ENCODE measurements at places on chromosomes 2 and 18.
A peak's percentile ranks its signal among the peaks of the same experiment; 100 is the strongest.

GRCh38 chr2:38131676-38132075 lies 55.7 kb upstream of the CYP1B1 start:
- no peak overlapping the region for H3K4me3 ChIP-seq
- H3K36me3 ChIP-seq = no peaks in the 10 kb centered on the region
- H3K27me3 ChIP-seq = no peaks in the 10 kb centered on the region
- no peak overlapping the region for H3K27ac ChIP-seq
- DNase-seq = no peak
- H3K4me1 ChIP-seq = no peaks in the 10 kb centered on the region

DNA sequence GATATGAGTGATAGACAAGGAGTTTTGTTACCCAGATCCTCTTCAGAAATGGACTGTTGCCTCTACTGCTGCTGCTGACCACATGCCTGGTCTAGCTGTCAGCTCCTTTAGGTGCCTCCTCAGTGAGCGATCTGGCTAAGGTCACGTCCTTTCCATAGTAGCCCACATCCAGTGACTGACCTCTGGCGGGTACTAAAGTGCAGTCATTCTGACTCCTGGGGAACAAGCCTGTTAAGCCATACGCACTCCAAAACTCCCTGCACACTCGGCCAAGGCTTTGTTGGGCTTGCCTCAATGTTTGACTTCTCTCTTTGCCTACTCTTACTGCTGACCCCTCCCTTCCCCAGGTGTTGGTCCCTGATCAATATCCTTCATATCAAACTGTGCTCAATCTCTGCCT lies 685.2 kb downstream of the IRS1 start:
- DNase-seq = no peak
- H3K27ac ChIP-seq = no peak overlapping the region
- H3K4me3 ChIP-seq = no peak overlapping the region

- no peak overlapping the region for H3K27ac ChIP-seq
- no peaks in the 10 kb centered on the region for H3K4me1 ChIP-seq
- peaks cover 97% of the 10 kb centered on the region for H3K36me3 ChIP-seq
- DNase-seq = no peak
Observed at GRCh38 chr2:201633661-201634249, 9.5 kb downstream of the TMEM237 start.

- H3K27ac ChIP-seq = no peak overlapping the region
- H3K4me3 ChIP-seq = no peak overlapping the region
- no peak for DNase-seq
- no peaks in the 10 kb centered on the region for H3K27me3 ChIP-seq
- H3K4me1 ChIP-seq = peaks cover 5% of the 10 kb centered on the region
Observed at GRCh38 chr2:191374366-191374765, 129.2 kb downstream of the MYO1B start.

DNA sequence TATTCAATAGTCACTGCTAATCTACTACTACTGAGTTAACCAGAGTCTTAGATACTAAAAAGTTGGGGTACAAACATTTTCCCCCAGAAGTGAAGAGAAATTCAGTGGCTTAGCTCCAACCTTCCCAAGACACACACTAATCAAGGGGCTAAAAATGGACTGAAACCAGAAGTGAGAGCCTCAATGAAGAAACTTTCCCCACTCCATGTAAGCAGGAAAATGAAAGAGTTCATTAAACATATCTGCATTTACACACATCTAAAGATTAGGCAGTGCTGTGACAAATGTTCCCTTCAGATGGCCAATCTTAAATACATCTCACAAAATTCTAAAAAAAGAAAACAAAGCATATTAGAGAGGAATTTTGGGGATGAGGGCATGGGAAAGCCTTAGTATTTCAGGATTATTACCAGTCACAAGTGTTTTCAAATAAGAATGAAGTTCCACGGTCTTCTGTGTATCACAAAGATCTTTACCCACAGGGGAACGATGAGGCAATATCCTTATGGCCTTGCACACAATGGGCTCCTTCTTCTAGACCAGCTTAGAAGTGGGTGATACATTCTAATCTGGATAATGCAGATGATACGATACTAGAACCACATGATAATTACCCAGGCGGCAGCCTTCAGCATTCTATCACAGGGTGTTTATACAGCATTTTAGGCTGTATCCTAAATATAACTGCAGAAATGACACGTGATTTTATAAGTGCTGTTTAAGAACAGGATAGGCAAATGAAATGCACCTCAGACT lies 17.1 kb downstream of the ANKRD44 start:
- no peak for DNase-seq
- no peak overlapping the region for H3K4me3 ChIP-seq
- H3K27ac ChIP-seq = peak overlapping the region; percentile 37
- H3K27me3 ChIP-seq = no peaks in the 10 kb centered on the region

GRCh38 chr2:27989149-27989548 lies 98.6 kb downstream of the BABAM2 start:
- no peaks in the 10 kb centered on the region for H3K36me3 ChIP-seq
- no peak overlapping the region for H3K4me3 ChIP-seq
- no peaks in the 10 kb centered on the region for H3K4me1 ChIP-seq

GRCh38 chr2:5077479-5078089 lies 614.6 kb upstream of the SOX11 start:
- no peaks in the 10 kb centered on the region for H3K27me3 ChIP-seq
- H3K27ac ChIP-seq = no peak overlapping the region
- DNase-seq = no peak
- H3K4me3 ChIP-seq = no peak overlapping the region

DNA sequence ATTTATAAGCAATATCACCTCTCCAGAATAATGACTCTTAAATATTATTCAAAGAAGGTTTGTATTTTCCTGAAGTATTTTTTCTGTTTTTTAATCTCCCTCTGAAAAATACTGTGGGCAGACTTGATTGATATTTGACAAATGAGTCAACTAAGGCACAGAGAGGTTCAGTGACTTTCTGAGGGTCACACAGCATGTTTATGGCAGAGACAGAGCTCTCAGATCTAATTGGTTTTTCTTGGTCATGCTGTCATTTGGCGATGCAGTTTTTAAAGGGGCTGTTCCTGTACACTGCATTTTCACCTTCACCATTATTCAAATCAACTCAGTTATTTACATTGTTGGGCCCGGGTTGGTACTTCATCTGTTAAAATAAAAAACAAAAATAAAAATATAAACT lies 264.3 kb downstream of the LRRTM1 start:
- H3K36me3 ChIP-seq = no peaks in the 10 kb centered on the region
- H3K27ac ChIP-seq = no peak overlapping the region
- H3K4me1 ChIP-seq = no peaks in the 10 kb centered on the region
- no peak for DNase-seq
- no peaks in the 10 kb centered on the region for H3K27me3 ChIP-seq
- H3K4me3 ChIP-seq = no peak overlapping the region

DNA sequence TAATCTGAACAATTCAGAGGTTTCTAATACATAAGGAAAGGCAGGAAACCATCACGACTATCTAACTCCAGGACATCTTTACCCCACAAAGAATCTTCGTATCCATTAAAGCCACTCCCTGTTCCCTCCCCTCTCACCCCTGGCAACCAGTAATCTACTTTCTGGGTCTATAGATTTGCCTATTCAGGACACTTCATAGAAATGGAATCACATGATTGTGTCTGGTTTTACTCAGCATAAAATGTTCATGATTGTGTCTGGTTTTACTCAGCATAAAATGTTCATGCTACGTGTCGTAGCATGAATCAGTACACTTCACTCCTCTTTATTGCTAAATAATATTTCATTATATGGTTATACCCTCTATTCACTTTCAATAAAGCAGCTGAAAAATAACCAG lies 11.6 kb downstream of the FECH start:
- H3K36me3 ChIP-seq = peaks cover 45% of the 10 kb centered on the region
- H3K4me1 ChIP-seq = no peaks in the 10 kb centered on the region
- no peaks in the 10 kb centered on the region for H3K27me3 ChIP-seq
- H3K27ac ChIP-seq = no peak overlapping the region

- no peaks in the 10 kb centered on the region for H3K27me3 ChIP-seq
- no peaks in the 10 kb centered on the region for H3K36me3 ChIP-seq
- no peak overlapping the region for H3K4me3 ChIP-seq
- H3K4me1 ChIP-seq = no peaks in the 10 kb centered on the region
Observed at GRCh38 chr2:204691911-204692510, 146.7 kb downstream of the PARD3B start.

DNA sequence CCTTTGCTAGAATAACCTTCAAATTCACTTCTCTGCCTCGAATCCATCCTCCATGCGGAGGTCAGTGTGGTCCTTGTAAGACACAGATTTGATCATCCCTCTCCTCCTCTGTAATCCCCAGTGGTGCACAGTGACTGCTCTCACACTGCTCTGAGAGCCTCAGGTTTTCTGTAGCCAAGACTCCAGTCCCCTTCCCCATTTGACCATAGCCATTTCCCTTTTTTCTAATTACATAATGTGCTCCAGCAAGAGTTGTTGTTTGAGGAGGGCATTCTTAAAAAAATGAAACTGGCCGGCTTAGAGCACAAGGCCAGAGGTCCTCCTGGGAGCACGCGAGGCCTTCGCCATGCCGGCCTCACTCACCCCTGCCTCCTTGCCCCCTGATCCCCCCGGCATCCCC lies 34.7 kb upstream of the LPIN1 start:
- no peaks in the 10 kb centered on the region for H3K36me3 ChIP-seq
- no peaks in the 10 kb centered on the region for H3K27me3 ChIP-seq
- H3K27ac ChIP-seq = peak overlapping the region; percentile 73
- H3K4me1 ChIP-seq = peaks cover 14% of the 10 kb centered on the region
- DNase-seq = no peak

GRCh38 chr2:32591669-32592463 lies 36.0 kb upstream of the TTC27 start:
- H3K27ac ChIP-seq = no peak overlapping the region
- no peaks in the 10 kb centered on the region for H3K27me3 ChIP-seq
- no peak overlapping the region for H3K4me3 ChIP-seq

- no peaks in the 10 kb centered on the region for H3K27me3 ChIP-seq
- no peak overlapping the region for H3K27ac ChIP-seq
- H3K4me3 ChIP-seq = no peak overlapping the region
Observed at GRCh38 chr2:67243919-67244318, 153.2 kb upstream of the ETAA1 start.

DNA sequence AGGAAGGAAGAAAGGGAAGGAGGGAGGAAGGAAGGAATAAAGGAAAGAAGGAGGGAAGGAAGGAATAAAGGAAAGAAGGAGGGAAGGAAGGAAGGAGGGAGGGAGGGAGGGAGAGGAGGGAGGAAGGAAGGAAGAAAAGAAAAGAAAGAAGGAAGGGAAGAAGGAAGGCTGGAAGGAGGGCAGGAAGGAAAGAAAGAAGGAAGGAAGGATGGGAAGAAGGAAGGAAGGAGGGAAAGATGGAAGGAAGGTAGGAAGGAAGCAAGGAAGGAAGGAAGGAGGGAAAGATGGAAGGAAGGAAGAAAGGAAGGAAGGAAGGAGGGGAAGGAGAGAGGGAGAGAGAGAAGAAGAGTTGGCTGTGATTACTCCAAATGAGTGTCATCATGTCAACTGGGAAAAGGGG lies 190.6 kb downstream of the ACKR3 start:
- DNase-seq = no peak
- H3K4me3 ChIP-seq = no peak overlapping the region
- no peaks in the 10 kb centered on the region for H3K27me3 ChIP-seq
- no peaks in the 10 kb centered on the region for H3K36me3 ChIP-seq

GRCh38 chr2:38176619-38177021 lies 100.7 kb upstream of the CYP1B1 start:
- no peak overlapping the region for H3K4me3 ChIP-seq
- H3K4me1 ChIP-seq = no peaks in the 10 kb centered on the region
- DNase-seq = no peak
- H3K27me3 ChIP-seq = no peaks in the 10 kb centered on the region
- H3K27ac ChIP-seq = no peak overlapping the region

DNA sequence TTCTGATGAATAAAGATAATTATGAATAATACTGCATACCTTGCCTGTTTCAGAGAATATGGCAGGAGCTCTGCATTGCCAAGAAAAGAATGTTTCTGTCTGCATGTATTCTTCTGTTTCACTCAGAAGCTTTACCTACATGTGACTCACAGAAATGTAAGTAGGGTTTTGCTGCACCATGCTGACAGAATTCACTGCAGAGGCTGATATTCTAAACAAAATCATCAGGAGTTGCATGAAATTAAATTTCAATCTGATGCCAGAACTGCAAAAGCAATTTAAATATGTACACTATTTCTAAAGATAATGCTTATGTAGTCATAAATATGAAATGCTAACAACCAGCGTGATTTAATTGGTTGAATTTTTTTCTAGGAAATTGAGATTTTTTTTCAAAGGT lies 332.8 kb upstream of the FSHR start:
- H3K27ac ChIP-seq = no peak overlapping the region
- no peaks in the 10 kb centered on the region for H3K27me3 ChIP-seq
- no peaks in the 10 kb centered on the region for H3K4me1 ChIP-seq

GRCh38 chr2:18467749-18468360 lies 92.6 kb downstream of the RDH14 start:
- H3K27me3 ChIP-seq = no peaks in the 10 kb centered on the region
- DNase-seq = no peak
- peaks cover 9% of the 10 kb centered on the region for H3K4me1 ChIP-seq
- no peak overlapping the region for H3K4me3 ChIP-seq
- peak overlapping the region; percentile 48 for H3K27ac ChIP-seq
- no peaks in the 10 kb centered on the region for H3K36me3 ChIP-seq

DNA sequence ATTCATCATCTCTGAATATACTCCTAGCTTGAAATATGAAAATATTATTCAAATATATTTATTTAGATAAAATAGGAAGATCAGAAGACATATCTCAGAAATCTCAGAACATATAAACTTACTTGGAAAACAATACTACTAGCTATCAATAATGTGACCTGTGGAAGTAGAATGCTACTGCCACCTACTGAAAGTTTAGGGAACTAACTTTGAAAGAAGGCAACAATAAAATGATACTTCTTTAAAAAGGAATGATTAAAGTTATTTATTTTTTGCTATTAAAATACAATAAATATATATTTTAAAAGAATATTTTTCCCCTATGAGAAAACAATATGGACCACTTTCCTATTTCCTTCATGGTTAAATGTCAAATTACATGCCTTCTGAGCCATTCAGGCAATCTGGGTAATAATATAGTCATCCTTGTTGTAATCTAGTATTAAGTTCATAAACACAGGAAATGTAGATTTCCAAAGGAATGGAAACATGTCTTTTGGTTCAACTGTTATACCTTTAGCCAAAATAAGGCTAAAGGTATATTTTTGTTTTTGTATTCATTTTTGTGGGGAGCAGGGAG lies 26.0 kb downstream of the ACADL start:
- no peak overlapping the region for H3K4me3 ChIP-seq
- peaks cover 2% of the 10 kb centered on the region for H3K4me1 ChIP-seq
- H3K36me3 ChIP-seq = peaks cover 30% of the 10 kb centered on the region
- H3K27ac ChIP-seq = no peak overlapping the region
- no peaks in the 10 kb centered on the region for H3K27me3 ChIP-seq

GRCh38 chr18:3869848-3870247 lies 419.9 kb downstream of the TGIF1 start:
- no peaks in the 10 kb centered on the region for H3K36me3 ChIP-seq
- DNase-seq = no peak
- no peaks in the 10 kb centered on the region for H3K27me3 ChIP-seq
- no peak overlapping the region for H3K27ac ChIP-seq
- peaks cover 6% of the 10 kb centered on the region for H3K4me1 ChIP-seq

GRCh38 chr18:67108894-67109293 lies 407.6 kb downstream of the DSEL start:
- H3K27ac ChIP-seq = no peak overlapping the region
- no peaks in the 10 kb centered on the region for H3K4me1 ChIP-seq
- H3K27me3 ChIP-seq = no peaks in the 10 kb centered on the region
- no peak for DNase-seq
- H3K4me3 ChIP-seq = no peak overlapping the region
- no peaks in the 10 kb centered on the region for H3K36me3 ChIP-seq

GRCh38 chr2:48934807-48935206 lies 179.3 kb upstream of the LHCGR start:
- no peak overlapping the region for H3K4me3 ChIP-seq
- no peak overlapping the region for H3K27ac ChIP-seq
- no peaks in the 10 kb centered on the region for H3K27me3 ChIP-seq
- no peak for DNase-seq
- H3K36me3 ChIP-seq = no peaks in the 10 kb centered on the region
- no peaks in the 10 kb centered on the region for H3K4me1 ChIP-seq
